T follicular helper cell (primary cell): ENCODE measurements at places on chromosomes 2 and 18.

DNA sequence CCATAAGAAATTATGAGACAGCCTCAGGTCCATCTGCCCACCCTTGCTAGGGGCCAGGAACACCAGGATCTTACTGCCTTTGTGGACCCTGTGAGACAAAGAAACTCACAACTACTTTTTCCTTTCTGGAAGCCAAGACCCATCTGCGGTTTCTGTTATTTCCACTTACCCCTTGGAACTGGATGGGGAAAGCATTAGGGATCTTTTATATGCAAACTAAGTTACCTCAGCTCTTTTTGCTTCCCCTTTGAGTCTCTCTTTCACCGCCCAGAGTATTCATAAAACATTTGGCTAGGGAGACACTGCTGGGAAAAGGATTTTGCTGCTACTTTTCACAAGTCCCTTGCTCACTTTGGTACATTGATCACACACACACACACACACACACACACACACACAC lies 95.7 kb downstream of the ZNF385B start:
- DNase-seq: no peak

DNA sequence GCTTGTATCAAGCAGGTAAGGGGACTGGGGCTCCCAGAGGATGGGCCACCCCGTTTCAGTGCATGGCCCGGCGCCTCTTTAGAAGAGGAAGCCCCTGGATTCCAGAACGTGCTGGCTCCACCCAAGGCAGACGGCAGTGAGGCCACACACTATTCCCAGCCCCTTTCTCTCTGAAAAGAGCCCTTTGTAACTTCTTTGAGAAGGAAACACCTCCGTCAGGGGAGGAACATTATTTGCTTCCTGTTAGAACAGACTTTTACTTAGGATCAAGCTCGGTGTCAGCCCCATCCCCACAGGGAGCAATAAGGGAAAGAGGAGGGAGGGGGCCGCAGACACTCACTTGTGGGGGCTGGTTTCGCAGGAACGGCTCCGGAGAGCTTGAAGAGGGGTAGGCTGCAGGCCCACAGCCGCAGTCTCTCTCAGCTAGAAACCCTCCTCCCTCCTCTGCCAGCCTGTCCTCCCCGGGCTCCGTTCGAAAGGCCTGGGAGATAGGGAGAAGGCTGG lies 49.6 kb upstream of the RMDN2 start:
- no peak for DNase-seq

DNA sequence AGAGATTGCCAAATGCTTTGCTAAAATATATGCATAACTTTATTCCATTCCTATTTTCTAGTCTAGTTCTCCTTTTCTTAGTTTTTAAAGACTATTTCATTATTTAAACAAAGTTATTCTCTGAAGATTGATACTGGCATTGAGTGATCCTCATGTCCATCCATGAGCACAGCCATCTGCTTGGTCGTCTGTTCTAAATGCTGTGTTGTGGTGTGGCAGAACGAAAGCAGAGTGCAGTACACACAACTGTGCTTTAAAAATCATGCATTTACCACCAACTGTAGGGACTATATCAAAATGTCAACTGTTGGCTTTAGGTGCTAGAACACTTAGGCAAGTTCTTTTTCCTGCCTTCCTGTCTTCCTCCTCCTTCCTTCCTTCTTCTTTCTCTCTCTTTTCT lies 226.6 kb downstream of the ACKR3 start:
- DNase-seq: no peak

DNA sequence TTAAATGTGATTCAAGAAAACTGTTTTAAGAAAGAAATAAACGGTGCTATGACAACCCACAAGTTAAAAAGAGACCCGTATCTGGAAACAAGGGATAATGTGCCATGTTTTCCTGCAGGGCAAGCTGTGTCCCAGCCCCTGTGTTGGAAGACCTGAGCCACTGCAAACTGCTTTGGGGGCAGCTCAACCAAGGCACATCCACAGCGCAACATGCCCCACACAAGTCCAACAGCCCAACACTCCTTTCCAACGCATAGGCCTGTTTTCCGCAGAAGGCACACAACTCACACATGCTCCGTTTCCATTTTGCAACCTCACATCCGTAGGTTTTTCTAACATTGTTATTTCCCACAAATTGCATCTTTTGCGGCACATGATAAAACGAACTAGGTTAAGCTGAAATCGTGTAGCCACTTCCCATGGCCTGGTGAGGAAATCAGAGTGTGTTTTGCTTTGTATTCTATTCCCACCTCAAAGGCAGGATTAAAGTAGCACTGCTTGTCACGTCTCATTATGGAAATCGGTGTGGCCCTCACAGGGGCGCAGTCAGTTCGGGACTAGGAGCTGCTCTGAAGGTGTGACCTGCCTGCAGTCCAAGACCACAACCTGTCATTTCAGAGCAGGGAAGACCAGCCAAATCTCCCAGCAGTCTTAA lies 50.5 kb upstream of the ZNF516 start:
- DNase-seq: no peak

DNA sequence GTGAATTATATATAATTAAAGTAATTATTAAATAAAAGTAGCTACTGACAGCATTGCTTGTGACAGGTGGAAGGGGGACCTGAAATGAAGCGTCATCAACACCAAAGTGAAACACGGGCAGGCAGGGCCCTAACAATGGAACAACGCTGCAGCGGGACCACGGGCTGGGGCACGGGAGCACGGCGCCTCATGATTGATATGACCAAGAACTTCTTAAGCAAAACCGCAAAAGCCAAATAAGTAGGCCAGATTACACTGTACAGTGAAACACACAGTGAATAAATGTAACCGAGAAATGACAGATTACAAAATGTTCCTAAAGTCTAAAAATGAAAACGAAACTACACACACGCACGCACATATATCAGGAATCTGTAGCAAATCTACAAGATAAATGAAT lies 81.4 kb downstream of the SNTG2 start:
- no peak for DNase-seq

GRCh38 chr2:180647221-180647620 lies 333.2 kb upstream of the UBE2E3 start:
- DNase-seq: no peak

DNA sequence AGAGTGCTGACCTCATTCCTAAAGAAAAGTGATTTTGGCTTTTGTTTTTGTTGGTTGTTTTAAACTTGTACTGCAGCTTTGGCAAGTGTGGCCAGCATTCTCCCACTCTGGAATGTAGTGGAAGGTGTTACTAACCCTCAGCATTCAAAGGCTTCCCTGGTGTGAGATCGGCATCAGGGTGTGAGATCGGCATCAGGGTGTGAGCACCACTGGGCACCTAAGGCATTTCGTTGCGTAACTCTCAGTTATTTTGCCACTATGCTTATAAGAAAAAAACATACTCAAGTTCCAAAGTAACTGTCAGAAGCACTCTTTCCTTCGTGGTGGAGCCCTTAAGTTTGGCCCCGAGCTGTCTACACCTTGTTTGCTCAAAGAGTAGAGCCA lies 1.7 kb downstream of the CYBRD1 start:
- no peak for DNase-seq

DNA sequence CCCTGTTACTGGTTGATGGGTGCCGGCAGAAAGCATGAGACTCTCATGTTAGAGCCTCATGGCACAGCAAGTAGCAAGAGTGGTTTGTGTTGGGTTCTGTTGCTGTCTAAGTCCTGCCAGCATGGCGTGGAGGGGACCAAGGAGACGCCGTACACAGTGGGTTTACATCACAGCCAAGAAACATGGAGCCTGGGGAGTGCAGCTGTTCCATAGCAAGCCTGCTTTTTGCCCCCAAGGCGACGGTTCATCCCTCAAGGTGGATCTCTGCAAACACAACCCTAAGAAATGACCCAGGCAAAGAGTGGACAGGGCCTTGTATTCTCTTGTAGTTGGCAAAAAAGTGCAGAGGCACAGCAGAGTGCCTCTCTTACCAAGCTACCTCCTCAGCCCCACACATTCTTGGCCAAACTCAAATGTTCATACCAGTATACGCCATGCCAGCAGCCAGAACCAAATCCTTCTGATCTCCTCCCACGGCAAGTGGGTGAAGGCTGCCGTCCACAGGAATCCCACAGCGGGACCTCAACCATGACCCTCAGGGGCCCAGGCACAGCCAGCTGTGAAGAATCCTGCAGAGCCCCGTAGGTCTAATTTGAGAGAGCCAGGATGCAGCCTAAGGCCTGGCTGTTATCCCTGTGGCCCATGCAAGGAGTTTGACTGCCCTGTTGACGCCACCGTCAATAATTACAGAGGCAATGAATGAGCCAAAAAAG lies 19.0 kb downstream of the SNED1 start:
- DNase-seq: no peak

DNA sequence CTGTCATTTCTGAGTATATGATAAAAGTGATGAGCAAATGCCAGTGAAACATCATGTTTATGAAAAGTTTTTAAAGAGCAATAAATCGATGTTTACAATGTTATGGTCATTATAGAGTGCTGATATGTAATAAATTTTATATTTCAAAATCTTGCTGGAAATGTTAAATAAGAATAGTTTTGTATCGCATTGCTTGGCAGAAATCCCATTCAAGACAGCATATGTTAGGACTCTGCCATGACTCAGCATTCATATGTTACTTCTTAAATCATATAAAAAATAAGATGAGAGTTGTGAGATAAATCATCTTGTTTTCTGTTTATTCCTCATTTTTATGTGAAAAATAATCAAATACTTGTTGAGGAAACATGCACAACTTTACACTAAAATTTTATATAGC lies 949.9 kb upstream of the NRXN1 start:
- DNase-seq: no peak

GRCh38 chr2:182642328-182642727 lies 73.7 kb upstream of the DNAJC10 start:
- no peak for DNase-seq

DNA sequence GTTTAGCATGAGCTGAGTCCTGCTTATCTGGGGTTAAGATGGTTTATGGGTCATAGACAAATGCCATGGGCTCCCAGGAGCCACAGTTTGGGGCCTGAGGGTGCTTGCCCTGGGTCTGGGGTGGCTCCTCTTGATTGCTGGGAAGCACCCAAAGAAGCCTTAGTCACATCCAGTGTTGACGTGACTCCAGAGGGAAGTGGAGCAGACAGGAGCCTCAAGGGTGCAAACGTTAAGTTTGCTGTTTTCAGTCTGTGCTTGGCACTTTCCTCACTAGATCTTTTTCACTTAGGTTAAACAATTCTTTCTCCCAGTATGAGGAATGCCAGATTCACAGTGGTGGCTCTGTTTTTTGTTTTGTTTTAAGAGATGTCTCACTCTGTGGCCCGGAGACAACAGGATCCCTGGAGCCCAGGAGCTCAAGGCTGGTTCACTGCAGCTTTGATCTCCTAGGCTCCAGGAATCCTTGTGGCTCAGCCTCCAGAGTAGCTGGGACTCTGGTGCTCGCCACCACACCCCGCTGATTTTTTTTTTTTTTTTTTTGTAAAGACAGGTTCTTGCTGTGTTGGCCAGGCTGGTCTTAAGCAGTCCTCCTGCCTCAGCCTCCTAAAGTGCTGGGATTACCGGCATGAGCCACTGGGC lies 251.3 kb downstream of the FAM210A start:
- DNase-seq: no peak

DNA sequence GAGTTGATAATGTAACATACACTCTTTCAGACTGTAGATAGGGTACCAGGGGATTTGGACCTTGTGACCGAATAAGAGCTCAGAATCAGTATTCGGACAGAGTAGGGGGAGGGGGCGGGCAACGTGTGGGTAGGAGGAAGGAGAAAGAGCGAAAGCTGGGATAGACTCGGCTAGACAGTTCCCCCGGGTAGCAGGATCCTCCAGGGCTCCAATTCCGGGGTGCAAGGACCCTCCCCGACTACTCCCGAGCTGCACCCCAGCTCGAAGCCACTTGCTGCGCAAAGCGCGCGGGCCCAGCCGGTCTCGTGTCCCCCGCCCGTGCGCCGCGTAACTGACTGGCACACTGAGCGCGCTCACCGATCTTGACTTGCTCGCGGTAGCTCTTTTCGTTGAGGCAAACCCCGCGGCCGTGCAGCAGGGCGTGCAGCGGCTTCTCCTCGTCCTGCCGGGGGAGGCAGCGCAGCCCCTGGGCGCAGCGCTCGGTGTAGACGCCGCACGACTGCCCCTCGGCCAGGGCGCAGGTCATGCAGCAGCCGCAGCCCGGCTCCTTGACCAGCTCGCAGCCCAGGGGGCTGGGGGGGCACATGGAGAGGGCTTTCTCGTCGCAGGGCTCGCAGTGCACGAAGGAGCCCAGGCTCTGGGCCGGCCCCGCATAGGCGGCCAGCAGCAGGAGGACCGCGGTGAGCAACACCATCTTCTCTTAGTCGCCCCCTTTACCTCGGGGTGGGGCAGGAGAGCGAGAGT lies 1.1 kb downstream of the IGFBP5 start:
- no peak for DNase-seq

DNA sequence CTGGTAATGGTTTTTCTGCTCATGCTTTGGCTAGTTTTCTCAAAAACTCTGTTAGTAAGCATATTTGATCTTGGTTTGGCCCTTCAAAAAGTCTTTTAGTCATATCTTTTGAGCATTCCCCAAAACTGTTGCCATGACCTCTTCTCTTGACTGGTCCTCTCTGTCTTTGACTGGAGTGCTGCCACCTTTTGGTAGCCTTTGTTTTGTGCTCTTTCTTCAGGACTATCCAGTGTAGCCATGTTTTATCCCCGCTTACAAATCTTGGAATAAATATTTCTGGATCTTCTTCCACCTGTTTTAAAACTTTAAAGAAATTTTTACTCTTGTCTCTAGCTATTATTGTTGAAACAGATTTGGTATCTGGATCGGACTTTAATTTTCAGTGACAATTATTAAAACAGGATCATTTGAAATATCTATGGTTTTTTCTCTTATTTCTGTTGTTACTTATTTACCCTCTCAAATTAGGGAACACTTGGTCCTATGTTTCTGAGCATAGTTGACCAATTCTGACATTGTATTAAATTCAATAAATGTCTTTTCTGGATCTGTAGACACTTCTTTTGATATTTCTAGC lies 965 bp upstream of the ELOA2 start:
- no peak for DNase-seq

GRCh38 chr2:53535234-53535840 lies 232.3 kb upstream of the CHAC2 start:
- DNase-seq: no peak

DNA sequence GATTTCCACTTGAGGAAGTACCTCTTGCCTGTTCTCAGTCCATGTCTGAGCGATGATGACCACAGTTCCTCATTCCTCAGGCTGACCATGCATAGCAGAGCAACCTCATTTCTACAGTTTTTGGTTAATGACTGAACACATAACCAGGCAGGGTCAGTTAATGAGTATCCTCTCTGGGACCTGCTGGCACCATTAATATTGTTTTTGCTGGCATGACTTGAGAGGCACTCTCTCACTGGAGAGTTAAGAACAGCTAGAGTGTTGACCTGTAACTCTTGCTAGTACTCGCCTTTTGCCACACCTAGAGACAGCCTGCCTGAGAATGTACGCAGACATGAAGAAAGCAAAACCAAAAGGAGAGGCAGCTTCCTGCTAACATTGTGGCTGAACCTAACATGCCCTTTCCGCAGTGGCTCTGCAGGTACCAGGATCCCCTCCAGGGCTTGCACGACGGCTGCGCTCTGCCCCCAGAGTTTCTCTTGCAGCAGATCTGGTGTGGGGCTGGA lies 23.9 kb downstream of the PECR start:
- peak; percentile 14 for DNase-seq
